Fibroblast of the aortic adventitia (primary cell): ENCODE measurements at places on chromosomes 1 and 21. TPM values are rescaled to one million over a fixed set of nuclear protein-coding genes. Genes with fewer than 3 reads are reported as not detected.

PLA2G2C gene
- not detected in 2 replicates for total RNA-seq

DNA sequence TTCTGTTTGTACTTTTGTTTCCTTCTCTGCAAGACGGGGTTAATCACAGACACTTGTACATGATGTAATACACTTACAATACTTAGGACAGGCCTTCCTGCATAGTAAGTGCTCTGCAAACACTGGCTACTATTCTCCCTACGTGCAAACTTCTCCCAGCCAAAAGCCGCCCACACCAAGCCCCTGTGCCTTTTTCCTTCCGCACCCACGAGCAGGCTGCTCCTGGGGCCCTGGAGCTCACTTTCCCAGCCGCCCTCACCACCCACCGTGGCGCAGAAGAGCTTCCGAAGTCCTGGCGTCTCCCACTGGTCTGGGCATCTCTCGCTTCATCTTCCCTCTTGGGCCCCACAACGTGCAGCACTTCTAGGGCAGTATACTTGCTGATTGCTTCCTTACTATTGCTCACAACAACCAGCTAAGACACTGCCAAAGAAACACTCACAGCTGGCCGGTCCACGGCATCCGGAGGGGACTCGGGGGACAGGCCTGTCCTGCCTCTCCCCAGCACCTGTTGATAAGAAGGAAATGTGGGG, 22.5 kb upstream of the GPR157 start:
- peak; percentile 84 for DNase-seq

- no peak for DNase-seq
Observed at GRCh38 chr1:81458186-81458585, 342.5 kb upstream of the ADGRL2 start.

PRRC2C gene
- total RNA-seq, result 39.4 and 79.3 TPM in 2 replicates

MSH4 gene
- total RNA-seq, result 0.09 and 0.16 TPM in 2 replicates

GRCh38 chr21:42695697-42696380, 42.4 kb downstream of the PDE9A start:
- peak; percentile 30 for DNase-seq

FAAH gene
- 0.18 and 0.65 TPM in 2 replicates for total RNA-seq

DNA sequence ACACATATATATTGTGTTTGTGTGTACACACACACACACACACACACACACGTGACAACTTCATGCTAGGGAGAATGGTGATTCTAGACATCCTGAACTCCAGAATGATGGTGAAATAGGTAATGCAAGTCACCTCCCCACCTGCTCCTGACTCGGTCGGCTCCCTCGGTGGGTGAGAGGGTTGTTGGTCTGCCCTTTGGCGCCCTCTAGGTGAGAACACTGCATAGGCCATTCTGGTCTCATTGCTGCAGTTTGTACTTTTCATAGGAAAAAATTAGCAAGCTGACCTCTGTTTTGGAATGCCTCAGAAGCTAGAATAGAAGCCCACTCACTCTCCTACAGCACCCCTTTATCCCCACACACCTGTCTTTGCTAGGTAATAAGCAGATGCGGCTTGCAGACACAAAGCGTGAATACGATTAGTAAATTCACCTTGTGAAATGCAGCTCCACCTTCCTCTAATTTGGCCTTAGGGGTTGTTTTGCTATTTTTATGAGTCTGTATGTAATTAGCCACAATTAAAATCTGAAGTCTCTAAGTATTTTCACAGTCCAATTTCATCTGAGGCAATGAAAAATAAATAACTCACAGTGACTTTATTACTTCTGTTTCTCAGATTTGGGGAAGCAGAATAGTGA, 130.0 kb upstream of the KCNJ15 start:
- DNase-seq, result peak; percentile 35

UBE2U gene
- total RNA-seq, result not detected in 2 replicates

DNA sequence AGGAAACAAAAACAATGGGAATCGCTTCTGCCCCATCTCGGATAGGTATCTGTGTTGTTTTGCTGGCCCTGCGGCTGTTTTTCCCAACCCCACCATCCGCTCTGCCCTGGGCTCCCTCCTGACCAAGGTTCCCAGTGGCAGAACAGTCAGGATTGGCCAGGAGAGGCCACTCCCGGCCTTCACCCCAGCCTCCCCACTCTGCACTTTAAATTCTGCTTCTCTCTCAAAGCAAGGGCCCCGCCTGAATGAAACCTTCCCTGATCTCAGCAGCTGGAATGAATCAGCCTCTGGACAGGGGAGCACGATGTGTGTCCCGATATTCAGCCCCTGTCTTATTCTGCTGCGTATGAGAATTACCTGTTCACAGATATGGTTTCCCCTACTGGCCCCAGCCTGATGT, 16.3 kb downstream of the C1orf115 start:
- DNase-seq, result no peak

HRNR gene
- not detected in 2 replicates for total RNA-seq

RCSD1 gene
- 0.57 TPM in 1 of 2 replicates, not detected in the other for total RNA-seq

- DNase-seq, result no peak
Observed at GRCh38 chr21:45575304-45575992, 33.2 kb upstream of the SLC19A1 start.

GRCh38 chr1:206068314-206068713, 15.3 kb downstream of the RHEX start:
- DNase-seq, result no peak

DNA sequence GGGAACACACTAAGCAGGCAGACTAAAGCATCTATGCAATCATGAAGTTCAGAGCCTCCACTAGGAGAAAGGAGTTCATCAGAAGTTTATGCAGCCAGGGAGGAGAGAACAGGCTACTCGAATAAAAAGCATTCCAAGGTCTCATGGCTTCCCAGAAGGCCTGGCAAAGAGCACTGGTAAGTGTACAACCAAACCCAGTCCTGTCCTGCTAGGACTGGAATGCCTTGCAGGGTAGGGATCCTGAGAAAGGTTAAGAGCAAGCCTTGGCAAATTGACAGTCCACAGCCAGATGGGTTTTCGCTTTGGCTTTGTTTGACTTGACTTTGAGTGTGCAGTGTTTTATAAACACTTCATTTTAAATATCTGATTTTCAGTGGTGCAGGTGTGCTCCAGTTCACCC, 133.6 kb upstream of the ATP1B1 start:
- DNase-seq, result peak; percentile 7

GRCh38 chr21:25756190-25756932, 21.6 kb downstream of the GABPA start:
- no peak for DNase-seq

GRCh38 chr1:178283409-178283808, 189.5 kb downstream of the RASAL2 start:
- DNase-seq, result no peak

GRCh38 chr21:45535341-45536081, 6.7 kb downstream of the SLC19A1 start:
- no peak for DNase-seq

DNA sequence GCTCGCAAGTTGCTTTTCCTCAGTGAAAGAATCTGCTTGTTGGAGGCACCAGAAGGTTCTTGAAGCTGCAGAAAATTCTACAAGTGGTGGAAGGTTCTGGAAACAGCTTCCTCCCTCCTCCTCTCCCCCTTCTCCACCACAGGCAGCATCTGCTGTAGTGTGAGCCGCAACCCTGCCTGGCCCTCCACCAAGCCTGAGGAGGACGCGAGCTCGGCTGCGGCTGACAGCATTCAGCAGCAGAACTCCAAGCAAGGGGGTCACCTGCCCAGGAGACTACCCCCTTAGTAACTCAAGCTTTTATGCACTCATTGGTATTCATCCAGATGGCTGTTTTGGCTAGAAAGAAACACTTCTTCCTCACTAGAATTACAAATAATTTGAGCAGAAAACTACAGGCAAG, 48.8 kb upstream of the CLDN14 start:
- DNase-seq, result no peak

DNA sequence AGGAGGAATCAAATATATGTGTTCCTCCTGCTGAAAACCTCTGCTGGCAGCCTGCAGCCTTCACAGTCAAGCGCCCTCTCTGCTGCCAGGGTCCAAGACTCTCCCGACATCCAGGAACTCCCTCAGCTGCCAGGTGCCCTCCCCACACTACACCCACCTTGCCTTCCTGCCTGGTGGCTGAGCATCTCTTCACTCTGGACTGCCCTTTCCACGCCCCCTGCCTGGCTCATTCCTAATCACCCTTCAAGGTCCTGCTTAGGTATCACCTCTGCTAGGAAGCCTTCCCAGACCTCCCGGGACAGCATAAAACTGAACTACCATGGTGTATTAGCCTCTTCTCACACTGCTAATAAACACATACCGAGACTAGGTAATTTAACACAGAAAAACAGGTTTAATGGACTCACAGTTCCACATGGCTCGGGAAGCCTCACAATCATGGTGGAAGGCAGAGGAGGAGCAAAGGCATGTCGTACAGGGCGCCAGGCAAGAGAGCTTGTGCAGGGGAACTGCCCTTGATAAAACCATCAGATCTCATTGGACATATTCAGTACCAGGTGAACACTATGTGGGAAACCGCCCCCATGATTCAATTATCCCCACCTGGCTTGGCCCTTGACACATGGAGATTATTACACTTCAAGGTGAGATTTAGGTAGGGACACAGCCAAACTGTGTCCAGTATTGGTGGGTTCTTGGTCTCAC, 15.3 kb downstream of the LDLRAD1 start:
- DNase-seq, result no peak

CHRNB2 gene
- total RNA-seq, result under 0.01 TPM in 1 of 2 replicates, not detected in the other

BLACAT1 gene
- 0.09 TPM in 1 of 2 replicates, not detected in the other for total RNA-seq
